ENCODE measurements at places on chromosomes 5 and 9. TPM values are rescaled to one million over a fixed set of nuclear protein-coding genes. Genes with fewer than 3 reads are reported as not detected.

Gene HNRNPA0
- 28.3 TPM for total RNA-seq

Gene HAPLN1
- 0.19 TPM for total RNA-seq

Gene RNF44
- 61.8 TPM for total RNA-seq

Gene PCDHGB4
- total RNA-seq = 6.1 TPM

Gene MRPL36
- total RNA-seq = 29.6 TPM

Gene CCL27
- total RNA-seq = not detected
